ENCODE measurements at places on chromosomes 4 and X.

DNA sequence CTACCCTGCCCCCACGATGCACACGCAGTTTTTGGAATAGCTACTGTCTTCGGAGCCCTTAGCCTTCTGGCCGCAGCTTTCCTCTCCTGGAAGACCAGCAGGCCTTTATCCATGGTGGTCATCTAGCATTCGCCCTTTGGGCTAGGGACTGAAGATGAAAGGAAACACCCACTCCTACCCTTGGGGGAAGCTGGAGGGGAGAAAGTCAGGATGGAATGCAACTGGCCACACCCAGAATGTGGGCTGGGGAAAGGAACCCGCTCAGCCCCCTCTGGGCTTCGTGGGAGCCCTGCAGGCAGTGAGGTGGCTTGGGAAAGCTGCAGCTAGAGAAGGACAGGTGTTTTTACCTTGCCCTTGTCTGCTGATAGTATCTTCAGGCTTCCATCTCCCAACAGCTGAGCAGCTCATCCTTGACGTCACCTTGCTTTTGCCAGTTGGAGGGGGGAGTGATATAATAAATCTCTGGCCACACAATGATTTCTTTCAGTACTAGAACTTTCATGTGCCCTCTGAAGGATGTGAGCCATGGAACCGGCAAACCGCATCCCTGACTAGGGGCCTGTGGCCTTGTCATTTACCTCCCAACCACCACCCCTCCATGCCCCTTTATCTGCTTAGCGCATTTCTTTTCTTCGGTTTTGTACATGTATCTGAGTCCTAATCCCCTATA is 59.0 kb downstream of the ELF4 start:
- peaks cover 8% of the 10 kb centered on the region for H3K36me3 ChIP-seq
- no peak overlapping the region for H3K4me3 ChIP-seq
- DNase-seq: no peak
- no peak overlapping the region for H3K27ac ChIP-seq
- H3K27me3 ChIP-seq: no peaks in the 10 kb centered on the region

DNA sequence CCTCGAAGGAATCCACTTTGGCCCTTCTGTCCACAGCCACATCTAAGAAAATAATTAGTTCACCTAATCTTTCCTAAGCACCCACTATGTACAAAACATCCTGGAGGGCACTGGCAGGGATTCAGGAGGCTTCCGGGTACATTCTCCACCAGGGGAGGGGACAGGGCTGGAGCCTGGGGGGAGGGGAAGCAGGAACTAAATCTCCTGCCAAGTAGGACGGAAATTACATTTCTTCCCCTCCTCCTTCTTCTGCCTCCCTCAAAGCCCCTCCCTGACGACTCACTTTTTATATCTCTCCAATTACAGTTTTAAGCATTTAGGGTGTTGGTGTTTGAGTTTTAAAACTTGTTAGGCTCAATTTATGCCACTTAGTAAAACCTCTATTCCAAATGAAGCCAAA is 203.1 kb downstream of the BCOR start:
- peaks cover 53% of the 10 kb centered on the region for H3K4me1 ChIP-seq
- H3K27me3 ChIP-seq: no peaks in the 10 kb centered on the region
- H3K4me3 ChIP-seq: no peak overlapping the region
- DNase-seq: no peak

DNA sequence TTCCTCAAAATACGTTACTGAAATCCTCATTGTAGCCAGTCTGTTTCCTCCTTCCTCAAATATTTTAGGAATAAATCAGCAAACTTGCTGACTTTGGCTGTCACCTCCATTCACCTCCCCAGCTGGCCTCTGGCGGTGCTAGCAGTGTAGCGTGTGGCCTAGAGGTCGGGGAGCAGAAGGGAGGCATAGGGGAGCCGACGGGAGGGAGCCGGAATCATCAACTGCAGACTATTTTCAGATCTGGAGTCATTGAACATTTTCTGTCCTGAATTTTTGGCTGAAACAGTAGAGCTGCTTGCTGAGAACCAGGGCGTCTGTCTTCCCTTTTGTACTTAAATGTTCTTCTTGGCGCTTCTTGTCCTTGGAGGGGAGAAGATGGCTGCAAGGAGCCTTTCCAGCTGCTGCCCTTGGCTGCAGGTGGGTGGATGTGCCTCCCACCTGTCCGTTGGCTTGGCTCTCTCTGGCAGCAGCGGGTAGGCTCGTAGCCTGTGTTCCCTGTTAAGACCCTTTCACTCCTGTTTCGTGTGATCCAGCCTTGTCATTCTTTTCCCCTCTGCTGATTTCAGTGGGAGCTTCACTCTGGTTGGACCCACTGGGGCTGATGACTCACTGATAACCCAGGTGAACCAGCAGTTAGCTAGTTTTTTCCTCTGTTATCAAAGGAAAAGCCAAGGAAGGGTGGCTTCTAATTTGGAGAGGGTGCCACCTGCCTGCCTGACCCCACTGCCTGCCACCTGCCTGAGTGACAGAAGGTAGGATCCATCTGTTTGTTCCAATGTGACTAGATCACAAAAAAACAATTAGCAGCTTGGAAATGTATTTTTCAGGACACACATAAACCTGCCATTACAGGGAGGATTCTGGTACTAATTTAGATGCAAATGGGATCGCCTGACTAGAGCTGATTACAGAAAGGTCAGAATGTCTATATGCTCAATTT is 135.9 kb downstream of the GATB start:
- H3K4me3 ChIP-seq: no peak overlapping the region
- peaks cover 12% of the 10 kb centered on the region for H3K4me1 ChIP-seq
- H3K27ac ChIP-seq: peak overlapping the region; percentile 76
- no peaks in the 10 kb centered on the region for H3K36me3 ChIP-seq
- peaks cover 4% of the 10 kb centered on the region for H3K27me3 ChIP-seq

DNA sequence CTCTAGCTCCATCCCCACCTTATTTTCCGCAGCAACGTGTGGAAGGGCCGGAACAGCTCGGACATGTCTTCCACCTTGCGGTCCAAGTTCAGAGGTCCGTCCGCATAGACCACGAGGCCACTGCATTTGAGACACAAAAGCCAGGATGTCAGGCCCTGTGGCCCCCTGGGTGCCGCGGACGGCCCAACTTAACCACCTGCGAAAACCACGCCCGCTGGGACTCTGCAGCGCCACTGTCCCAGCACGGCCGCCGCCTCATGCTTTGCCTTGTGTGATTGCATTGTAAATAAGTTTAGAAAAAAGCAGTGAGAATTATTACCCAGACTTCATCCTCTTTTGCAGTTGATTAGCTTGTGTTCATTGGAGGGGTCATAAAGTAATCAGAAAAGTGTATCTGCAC is 58.2 kb upstream of the MXD4 start:
- H3K27ac ChIP-seq: no peak overlapping the region
- H3K36me3 ChIP-seq: peaks cover 4% of the 10 kb centered on the region
- no peak for DNase-seq
- H3K4me1 ChIP-seq: peaks cover 14% of the 10 kb centered on the region
- H3K4me3 ChIP-seq: no peak overlapping the region
- peaks cover 2% of the 10 kb centered on the region for H3K27me3 ChIP-seq

DNA sequence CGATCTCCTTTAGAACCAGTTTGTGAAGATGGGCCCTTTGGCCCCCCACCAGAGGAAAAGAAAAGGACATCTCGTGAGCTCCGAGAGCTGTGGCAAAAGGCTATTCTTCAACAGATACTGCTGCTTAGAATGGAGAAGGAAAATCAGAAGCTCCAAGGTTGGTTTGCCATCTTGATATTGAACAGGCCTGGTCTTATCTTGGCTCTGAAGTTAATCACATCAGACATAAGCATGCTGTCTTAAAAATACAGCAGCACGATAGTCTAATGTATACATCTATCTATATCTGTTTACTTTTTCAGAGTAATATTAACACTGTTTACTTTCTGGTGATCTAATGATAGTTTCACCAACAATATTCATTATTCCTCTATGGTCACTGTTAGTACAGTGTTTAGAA is 129.8 kb downstream of the PTTG2 start:
- H3K4me1 ChIP-seq: peaks cover 9% of the 10 kb centered on the region
- no peak for DNase-seq
- no peak overlapping the region for H3K27ac ChIP-seq
- H3K4me3 ChIP-seq: no peak overlapping the region
- peaks cover 9% of the 10 kb centered on the region for H3K36me3 ChIP-seq

- DNase-seq: no peak
- H3K36me3 ChIP-seq: peaks cover 2% of the 10 kb centered on the region
- no peaks in the 10 kb centered on the region for H3K27me3 ChIP-seq
- peak overlapping the region; percentile 22 for H3K27ac ChIP-seq
- peaks cover 22% of the 10 kb centered on the region for H3K4me1 ChIP-seq
These were observed 7.7 kb downstream of the OCIAD2 start for GRCh38 chr4:48898733-48899431.

DNA sequence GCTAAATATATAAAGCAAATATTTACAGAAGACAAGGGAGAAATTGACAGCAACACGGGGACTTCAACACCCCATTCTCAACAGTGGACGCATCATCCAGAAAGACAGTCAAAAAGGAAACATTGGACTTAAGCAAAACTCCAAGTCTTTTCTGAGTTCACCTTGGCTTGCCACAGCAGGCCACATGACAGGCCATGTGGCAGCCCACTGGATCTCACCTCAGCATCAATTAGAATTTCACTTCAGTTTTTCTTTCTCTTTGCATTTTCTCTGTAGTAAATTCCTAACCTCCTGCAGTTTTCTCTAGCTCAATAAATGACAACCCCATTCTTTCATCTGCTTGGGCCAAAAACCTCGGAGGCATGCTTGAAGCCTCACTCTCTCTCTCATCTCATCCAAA is 12.4 kb downstream of the SMIM9 start:
- no peak overlapping the region for H3K4me3 ChIP-seq
- H3K27ac ChIP-seq: no peak overlapping the region

- peaks cover 16% of the 10 kb centered on the region for H3K4me1 ChIP-seq
- peak overlapping the region; percentile 59 for H3K27ac ChIP-seq
- no peak overlapping the region for H3K4me3 ChIP-seq
- H3K36me3 ChIP-seq: peaks cover 9% of the 10 kb centered on the region
- DNase-seq: no peak
These were observed 83.8 kb downstream of the CCKAR start for GRCh38 chr4:26406346-26406975.

DNA sequence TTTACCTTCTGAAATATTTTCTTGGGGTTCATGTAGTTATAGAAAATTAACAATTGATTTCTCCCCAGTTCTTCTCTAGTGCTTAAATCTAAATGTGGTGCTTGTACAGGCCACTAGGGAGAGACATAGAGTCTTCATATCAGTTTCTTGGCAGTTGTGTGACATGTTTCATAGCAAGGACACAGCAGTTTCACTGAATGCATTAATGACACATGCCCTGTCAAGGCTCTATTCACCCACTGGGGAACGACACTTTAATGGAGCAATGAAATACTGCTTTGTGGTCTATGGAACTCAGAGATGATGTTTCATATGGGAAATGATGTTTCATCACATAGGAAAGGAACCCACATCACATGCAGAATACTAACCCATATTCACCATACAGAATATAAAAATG is 2.8 kb downstream of the VEGFC start:
- peaks cover 49% of the 10 kb centered on the region for H3K4me1 ChIP-seq
- H3K27ac ChIP-seq: no peak overlapping the region
- H3K4me3 ChIP-seq: peak overlapping the region; percentile 58

DNA sequence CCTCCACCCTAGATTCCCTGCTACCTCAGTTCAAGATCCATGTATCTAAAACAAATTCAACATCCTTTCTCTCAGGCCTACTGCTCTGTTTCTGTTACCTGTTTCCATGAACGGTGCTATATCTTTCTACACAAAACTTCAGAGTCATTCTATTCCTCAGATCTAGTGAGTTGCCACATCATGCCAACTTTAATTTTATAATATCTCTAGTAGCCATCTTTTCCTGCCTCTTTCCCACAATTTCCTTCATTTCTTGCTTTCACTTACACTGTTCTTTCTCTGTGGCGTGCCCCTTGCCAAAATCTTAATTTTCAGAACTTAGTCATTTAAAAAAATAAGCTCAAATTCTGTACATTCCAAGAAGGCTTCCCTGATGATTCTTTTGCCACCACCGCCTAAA is 15.2 kb downstream of the GUCY1A1 start:
- DNase-seq: no peak
- H3K4me1 ChIP-seq: peaks cover 63% of the 10 kb centered on the region
- H3K27me3 ChIP-seq: no peaks in the 10 kb centered on the region
- no peaks in the 10 kb centered on the region for H3K36me3 ChIP-seq
- peak overlapping the region; percentile 91 for H3K27ac ChIP-seq
- peak overlapping the region; percentile 10 for H3K4me3 ChIP-seq

DNA sequence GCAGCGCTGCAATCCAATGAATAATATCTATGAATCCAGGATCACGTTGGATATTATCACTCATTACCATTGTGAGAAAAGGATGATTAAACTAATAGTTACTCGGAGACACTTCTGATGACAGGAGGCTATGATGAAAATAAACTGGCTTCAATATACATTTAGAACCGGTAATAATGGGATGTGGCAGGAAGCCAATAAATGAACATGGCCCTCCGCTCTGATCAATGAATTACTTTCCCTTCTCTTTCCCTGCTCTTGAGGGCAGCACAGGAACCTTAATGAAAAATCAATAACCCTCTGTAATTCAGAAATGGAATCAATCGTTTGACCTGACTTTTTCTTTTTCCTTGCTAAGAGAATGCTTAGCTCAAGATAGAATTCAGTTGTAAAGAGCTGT is 103.9 kb upstream of the PAQR3 start:
- H3K4me1 ChIP-seq: no peaks in the 10 kb centered on the region
- H3K4me3 ChIP-seq: no peak overlapping the region
- no peak for DNase-seq

DNA sequence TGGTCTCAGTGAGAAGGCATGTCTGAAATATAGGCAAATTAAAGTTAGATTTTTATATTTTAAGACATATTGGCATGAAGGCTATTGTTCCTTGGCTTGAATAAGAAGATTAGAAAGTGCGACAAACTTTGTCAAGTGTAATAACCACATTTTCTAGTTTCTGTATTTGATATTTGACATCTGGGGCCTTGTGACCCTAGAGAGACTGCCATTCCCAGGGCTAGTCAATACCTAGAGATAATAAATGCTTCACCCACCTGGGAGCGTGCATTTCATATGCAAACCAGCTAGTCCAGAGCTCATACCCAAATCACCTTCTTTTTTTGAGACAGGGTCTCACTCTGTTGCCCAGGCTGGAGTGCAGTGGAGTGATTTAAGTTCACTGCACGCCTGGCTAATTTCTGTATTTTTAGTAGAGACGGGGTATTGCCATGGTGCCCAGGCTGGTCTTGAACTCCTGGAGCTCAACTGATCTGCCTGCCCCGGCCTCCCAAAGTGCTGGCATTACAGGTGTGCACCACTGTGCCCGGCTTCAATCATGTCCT is 62.6 kb downstream of the COQ2 start:
- H3K27ac ChIP-seq: no peak overlapping the region
- H3K27me3 ChIP-seq: no peaks in the 10 kb centered on the region
- no peak overlapping the region for H3K4me3 ChIP-seq
- no peak for DNase-seq
- peaks cover 5% of the 10 kb centered on the region for H3K4me1 ChIP-seq

DNA sequence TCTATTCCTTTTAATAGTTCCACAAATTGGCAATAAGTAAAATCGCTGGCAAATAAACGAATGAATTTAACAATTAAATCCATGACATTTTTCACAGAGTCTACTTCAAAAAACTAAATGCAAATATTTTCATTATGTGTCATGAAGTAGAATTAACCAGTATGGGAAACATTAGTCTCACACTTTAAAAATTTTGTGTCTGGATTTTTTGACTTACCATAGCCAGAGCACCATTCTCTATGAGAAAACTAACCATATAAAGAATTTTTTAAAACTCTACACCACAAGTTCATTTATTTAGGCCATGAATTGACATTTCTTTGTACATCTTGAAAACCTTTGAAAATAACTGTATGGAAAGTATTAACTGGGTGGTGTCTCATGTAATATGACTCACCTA is 41.2 kb downstream of the PRDM5 start:
- peaks cover 9% of the 10 kb centered on the region for H3K36me3 ChIP-seq
- H3K4me3 ChIP-seq: no peak overlapping the region
- H3K27ac ChIP-seq: no peak overlapping the region

GRCh38 chr4:5958199-5958735 is 60.0 kb downstream of the C4orf50 start:
- no peak overlapping the region for H3K4me3 ChIP-seq
- no peaks in the 10 kb centered on the region for H3K4me1 ChIP-seq
- DNase-seq: no peak

Data from chondrocyte (in vitro differentiated cells).